HepG2 (cell line): ENCODE measurements at places on chromosomes 3 and 15. TPM values are rescaled to one million over a fixed set of nuclear protein-coding genes. Genes with fewer than 3 reads are reported as not detected.

DNA sequence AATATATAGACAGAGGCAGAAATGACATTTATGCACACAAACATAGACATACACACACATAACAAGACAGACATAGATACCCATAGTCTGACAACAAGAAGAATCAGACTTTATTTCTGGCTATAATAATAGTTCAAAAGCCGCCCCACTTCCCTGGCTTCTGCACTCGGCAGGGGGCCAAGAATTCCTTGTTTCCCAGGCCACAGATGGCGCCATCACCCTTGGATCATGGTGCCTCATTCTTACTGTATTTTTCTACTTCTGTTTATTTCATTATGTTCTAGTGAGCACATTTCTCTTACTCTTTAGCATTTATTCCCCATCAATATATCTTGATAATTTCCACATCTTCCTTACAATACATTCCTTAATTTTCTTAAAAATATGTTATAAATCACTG lies 387.5 kb downstream of the NLGN1 start:
- no peak for DNase-seq

GRCh38 chr3:100871306-100871705 lies 121.9 kb downstream of the ABI3BP start:
- no peak for DNase-seq

GRCh38 chr15:99708563-99708962 lies 24.7 kb downstream of the LYSMD4 start:
- no peak for DNase-seq

DNA sequence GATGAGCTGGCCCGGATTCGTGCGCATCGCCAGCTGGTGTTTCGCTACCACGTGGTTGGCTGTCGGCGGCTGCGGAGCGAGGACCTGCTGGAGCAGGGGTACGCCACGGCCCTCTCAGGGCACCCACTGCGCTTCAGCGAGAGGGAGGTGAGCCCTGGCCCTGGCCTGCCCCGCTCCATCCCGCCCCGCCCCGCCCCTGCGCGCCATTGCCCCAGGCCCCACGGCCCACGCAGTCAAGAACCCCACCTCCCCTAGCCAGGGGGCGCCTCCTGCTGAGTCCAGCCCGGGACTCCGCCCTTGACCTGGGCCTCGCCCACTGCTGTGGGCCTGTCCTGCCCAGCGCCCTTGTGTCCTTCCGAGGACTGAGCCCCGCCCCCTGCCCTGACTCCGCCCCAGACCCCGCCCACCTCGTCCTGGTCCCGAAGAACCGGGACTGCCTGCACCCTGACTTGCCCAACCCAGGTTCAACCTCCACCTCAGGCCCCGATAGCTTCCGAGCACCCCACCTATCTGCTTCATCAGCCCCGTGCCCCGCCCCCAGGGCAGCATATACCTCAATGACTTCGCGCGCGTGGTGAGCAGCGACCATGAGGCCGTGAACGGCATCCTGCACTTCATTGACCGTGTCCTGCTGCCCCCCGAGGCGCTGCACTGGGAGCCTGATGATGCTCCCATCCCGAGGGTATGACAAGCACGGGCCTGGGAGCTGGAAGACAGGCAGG lies 14.8 kb downstream of the NT5DC2 start:
- DNase-seq: no peak

DNA sequence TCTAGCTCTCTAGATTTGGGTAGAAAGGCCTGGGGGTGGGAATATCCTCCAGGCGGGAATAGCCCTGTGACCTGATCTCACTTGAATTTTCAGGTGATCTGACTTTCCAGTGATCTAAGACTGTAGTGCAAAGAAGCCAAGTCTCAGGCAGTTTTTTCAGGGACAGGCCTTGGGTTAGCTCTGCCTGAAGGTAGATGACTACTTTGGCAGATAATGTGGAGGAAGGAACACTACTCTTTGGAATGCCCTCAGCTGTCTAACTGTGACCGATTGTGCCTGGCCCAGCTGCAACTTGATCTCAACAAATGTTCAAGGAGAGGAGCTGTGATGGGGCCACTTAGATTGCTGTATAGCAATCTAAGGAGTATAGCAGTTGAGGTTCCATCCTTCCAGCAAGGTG lies 193.7 kb downstream of the TCF12 start:
- no peak for DNase-seq

Gene DUOXA2
- polyA plus RNA-seq: 0.32 and 0.61 TPM in 2 replicates
